H7 (cell line): ENCODE measurements at places on chromosomes 6 and 20. TPM values are rescaled to one million over a fixed set of nuclear protein-coding genes. Genes with fewer than 3 reads are reported as not detected.
A peak's percentile ranks its signal among the peaks of the same experiment; 100 is the strongest.

DLK2 gene
- total RNA-seq: 0.33 and 0.42 TPM in 2 replicates

DNA sequence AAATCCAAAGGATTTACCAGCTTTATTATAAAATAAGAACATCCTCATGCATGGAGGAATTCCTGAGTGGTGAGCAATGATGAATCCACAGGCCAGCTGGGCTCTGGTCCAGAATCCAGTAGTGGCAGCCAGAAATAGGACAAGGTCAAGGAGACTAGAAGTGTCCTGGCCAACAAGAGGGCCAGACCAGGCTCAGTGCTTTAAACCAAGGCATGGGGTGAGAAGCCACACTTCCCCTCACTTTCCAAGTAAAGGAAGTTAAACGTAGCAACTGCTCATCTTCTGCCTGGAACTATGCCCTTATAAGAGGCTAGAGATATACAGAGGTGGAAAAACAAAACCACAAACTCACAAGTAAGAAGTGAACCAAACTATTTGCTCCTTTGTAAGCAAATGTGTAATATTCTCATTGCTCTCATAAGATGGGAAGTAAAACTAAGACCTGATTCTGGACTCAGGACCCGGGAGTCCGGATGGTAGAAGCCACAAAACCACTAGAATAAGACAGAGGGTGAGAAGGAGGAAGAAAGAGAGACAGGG is 253.2 kb downstream of the UST start:
- no peak for DNase-seq

GRCh38 chr6:82017288-82017687 is 230.3 kb downstream of the IBTK start:
- DNase-seq: no peak

DNA sequence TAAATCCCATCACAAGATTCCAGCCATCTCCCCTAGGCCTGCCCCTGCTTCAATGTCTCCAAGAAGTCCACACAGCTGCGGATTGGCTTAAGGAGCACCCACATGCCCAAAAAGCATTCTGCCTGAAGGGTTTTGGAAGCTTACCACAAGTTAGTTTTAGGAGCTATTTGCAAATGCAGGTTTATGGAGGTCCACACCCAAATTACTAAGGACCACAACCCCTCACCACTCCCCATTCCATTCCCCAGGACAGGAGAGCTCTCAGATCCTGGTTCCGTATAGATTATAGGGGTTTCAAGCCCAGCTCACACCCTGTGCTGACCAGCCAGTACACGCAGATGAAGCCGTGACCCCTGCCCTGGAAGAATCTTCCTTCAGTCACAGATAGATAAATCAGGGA is 24.3 kb upstream of the PXDC1 start:
- DNase-seq: no peak

GRCh38 chr6:18792866-18793265 is 405.7 kb downstream of the RNF144B start:
- DNase-seq: no peak

DNA sequence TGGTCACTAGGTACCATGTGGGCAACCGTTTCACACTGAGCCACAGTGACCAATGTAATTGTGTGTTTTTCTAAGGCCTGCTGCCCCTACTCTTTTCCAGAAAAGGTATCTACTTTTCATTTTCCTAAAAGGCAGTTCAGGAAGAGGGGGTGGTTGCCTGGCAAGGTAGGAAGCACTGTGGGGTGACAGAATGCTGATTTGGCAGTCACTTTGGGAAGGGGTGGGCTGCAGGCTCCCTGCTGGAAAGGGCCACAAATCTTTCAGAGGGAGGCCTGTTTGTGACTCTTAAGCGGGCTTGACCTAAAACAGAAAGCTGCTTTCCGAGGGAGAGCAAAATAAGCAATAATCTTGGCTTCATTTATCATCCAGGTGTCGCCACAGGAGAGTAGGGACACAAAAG is 5.2 kb upstream of the NNAT start:
- DNase-seq: no peak

GRCh38 chr6:25715794-25716193 is 38.7 kb upstream of the SLC17A4 start:
- DNase-seq: no peak

SAMD3 gene
- total RNA-seq: 2.8 and 11.5 TPM in 2 replicates

- peak; percentile 78 for DNase-seq
These were observed 14.5 kb downstream of the TCF15 start for GRCh38 chr20:595330-596308.

GRCh38 chr6:5122504-5123112 is 37.5 kb downstream of the PPP1R3G start:
- DNase-seq: no peak
